ENCODE measurements at places on chromosomes 2 and 18.

DNA sequence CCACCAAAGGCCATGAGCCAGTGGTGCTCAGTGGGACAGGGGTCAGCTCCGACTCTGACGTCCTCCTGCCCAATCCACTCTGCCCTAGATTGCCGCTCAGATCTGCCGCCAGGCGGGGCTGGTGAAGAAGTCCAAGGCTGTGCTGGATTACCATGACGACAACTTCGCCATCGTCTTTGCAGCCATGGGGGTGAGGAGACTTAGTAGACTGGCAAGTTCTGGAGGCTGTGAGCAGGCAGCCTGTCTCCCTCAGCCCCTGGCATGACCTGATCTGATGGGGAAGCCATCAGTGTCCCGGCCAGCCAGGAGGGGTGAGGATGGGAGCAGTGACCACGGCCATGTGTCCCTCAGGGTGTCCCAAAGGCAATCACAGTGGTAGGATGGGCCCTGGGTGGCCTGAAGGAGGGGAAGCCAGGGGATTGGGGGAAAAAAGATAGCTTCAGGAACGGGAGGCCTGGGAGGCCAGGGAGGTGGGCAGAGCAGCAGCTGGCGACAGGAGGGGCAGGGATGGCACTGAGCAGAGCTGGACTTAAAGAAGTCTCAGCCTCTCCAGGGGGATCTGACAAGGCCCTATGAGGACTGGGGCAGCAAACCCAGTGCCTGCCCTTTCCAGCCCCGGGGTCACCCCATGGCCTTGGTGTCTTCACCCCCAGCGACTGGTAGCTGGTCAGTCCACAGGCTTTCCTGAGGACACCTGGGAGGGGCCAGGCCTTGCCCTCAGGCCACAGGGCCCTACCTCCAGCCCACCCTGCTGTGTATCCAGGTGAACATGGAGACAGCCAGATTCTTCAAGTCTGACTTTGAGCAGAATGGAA, 17.4 kb upstream of the ANKRD53 start:
- DNase-seq = no peak

GRCh38 chr2:239075918-239076758, 228.3 kb downstream of the TWIST2 start:
- DNase-seq = no peak

DNA sequence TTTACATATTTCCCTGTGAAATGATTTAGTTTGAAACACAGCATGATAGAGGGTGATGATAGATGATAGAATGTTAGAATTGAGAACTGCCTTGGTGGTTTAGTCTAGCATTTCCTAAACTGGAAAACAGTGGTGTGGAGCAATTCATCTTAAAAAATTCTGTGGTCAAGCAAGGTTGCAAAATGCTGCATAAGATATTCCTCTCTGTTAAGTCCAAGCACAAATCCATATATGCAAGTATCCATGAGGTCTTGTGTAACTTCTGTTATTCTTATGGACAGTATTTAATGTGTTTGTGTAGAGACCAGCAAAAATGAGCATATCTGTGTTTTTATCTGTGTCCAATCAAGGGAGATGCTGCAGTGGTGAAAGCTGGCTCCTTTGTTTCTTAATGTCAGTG, 30.0 kb downstream of the CPS1 start:
- no peak for DNase-seq

GRCh38 chr2:161419638-161420190, 3.6 kb downstream of the TBR1 start:
- DNase-seq = no peak

GRCh38 chr18:29418136-29418535, 1241.2 kb upstream of the CDH2 start:
- no peak for DNase-seq

DNA sequence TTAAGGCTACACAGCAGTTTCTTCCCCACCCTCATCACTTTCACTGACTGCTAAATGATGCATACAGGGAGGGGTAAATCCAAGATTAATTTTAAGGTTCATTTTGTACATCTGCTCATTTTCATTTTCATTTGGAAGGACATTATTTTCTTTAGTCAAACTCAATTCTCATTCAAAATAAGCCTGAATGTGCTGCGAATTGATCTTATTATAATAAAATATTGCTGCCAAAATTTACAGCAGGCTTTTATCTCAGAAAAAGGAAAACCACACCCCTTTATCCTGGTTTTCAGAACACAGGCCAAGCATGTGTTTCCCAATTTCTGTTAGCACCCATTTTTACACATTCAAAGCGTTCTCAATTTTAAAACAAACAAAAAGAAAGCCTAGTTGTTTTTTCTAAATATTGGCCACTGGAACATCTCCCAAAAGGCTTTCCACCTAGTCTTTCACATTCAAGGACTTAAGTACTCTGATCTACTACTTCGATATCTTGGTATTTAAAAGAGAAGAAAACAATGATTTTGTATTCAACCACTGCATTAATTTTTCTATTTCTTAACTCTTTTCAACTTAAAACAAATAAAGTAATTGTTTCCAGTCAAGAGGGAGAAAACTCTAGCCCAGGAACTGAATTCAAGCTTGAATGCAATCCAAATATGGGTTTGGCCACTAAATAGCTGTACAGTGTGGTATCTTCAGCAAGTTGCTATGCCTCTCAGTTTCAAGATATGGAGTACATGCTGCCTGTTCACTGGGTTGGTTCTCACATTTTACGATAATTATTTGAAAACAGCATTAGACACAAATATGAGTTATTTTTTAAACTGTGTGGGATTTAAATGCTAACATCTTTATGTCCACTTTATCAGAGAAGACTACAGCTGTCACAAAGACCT, 52.5 kb downstream of the CDH2 start:
- DNase-seq = no peak

GRCh38 chr2:71720596-71721361, 267.4 kb downstream of the DYSF start:
- no peak for DNase-seq

GRCh38 chr2:11554399-11554716, 20.5 kb downstream of the GREB1 start:
- DNase-seq = no peak

GRCh38 chr2:168821577-168821976, 19.1 kb downstream of the NOSTRIN start:
- no peak for DNase-seq

GRCh38 chr2:225824748-225825449, 425.4 kb downstream of the NYAP2 start:
- no peak for DNase-seq

DNA sequence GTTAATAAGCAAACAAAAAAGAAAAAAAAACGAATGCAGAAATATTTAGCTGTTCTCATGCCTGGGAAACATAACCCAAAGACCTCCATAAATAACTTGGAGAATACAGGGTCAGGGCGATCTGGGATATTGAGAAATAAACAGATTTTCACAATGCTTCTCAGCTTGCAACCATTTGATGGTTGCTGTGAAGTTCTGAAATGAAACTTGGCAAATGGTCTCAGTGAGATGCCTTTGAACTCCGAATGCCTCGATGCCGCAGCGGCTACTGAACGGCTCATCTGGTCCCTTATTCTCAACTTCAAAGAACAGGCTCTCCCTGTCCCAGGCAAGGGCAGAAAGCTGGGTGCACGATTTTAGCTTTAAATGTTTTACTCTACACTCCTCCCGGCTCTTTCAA, 78.1 kb downstream of the ZNF516 start:
- no peak for DNase-seq

- DNase-seq = no peak
These were observed 33.8 kb downstream of the MAP4K3 start for GRCh38 chr2:39403311-39403710.

- DNase-seq = no peak
These were observed 782 bp downstream of the COL6A3 start for GRCh38 chr2:237412988-237413776.

DNA sequence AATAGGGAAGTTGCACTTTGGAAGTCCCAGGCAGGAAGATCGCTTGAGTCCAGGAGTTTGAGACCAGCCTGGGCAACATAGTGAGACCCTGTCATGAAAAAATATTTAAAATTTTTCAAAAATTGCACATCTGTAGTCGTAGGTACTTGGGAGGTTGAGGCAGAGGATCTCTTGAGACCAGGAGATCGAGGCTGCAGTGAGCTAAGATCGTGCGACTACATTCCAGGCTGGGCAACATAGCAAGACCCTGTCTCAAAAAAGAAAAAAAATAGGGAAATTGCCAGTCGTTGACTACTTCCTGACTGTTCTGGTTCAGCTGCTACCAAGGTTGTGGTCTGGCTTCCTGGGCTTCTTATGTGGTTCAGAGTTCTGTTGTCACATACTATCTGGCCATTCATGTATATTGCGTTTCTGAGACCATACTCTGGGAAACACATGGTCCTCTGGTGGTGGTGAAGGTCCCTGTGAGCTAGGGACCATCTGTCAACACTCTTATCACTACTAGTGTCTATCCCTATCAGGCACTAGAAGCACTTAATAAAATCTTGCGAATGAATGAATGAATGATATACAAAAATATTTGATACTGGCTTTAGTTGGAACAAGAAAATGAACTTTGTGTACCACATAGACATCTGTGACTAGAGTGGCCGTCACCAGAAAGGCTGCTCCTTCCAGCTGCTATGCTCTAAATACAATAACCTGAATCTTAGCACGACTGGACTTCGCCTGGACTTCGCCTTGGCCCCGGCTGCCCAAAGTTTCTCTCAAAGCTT, 861 bp upstream of the KLHL23 start:
- no peak for DNase-seq

GRCh38 chr18:8277270-8277669, 332.0 kb upstream of the RAB12 start:
- DNase-seq = no peak

GRCh38 chr18:49016648-49017539, 66.1 kb upstream of the SMAD7 start:
- no peak for DNase-seq

GRCh38 chr18:54140641-54141040, 83.8 kb downstream of the MBD2 start:
- DNase-seq = no peak

- DNase-seq = no peak
These were observed 1157.4 kb downstream of the RPIA start for GRCh38 chr2:89848763-89849368.

DNA sequence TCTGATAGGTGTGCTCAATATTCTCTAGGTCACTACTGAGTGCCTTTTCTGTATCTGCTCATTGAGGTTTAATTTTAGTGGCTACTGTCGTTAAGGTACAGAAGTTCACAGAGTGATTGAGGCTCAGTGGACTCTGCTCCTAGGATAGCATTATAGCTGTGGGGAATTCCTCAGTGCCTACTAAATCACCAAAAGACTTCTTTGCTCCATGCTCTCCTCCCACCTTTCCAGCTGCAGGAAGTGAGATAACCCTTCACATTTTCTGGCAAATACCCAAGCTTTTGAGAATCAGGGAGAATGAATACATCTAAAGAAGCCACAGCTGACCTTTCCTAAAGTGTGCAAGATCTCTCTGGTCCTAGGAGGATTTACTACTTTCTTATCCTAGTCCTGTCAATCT, 95.2 kb upstream of the FSIP2 start:
- DNase-seq = no peak

GRCh38 chr2:127763776-127764175, 47.2 kb downstream of the WDR33 start:
- DNase-seq = no peak

DNA sequence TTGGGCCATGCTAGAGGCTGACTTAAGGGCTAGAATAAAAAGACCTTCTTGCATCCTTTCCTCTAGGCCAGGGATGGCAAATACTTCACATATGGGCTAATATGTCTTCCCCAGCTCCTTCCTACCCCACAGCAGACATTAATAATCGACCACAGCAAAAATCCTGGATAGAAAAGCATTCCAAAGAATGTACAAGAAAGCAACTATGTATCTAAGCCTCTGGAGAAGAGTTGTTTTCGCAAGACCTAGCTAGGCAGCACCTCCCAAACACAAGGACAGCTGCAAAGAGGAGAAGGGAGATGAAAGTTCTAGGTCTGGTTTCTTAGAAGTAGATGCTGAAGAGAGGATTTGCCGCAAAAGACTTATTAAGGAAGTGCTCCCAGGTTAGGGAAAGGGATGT, 372.6 kb downstream of the SLC4A3 start:
- no peak for DNase-seq

DNA sequence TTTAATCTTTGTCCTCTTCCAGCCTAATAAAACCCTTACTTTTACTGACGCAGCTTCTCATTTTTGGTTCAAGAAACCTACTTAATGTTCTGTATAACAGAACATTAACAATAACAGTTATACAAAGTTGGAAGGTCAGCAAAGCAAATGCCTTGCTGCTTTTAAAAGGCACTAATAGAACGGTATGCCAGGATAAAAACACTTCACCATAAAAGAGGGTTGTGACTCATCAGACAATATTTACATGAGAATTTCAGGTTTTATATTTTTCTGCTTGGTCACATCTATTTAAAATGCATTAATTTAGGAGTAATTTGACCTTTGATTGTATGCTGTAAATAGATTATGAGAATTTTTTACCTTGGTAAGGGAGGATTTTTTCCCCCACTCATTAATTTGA, 3.0 kb downstream of the KLHL41 start:
- no peak for DNase-seq

DNA sequence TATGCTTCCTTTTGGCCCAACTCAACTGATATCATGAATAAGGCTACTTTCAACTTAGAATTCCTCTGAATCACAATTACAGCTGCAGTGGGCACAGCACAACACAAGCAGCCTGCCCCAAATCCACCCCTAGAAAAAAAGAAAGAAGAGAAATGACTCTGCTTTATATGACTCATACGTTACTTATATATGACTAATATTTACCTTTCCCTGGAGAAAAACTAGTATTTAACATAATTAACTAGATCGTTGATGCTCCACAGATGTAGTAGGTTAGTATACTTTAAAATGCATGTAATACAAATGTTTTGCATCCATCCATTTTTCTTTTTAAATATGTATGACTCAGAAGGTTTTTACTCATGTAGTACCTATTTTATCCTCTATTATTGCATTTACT, 133.3 kb upstream of the UNC80 start:
- no peak for DNase-seq

GRCh38 chr2:98552499-98553179, 55.7 kb downstream of the COA5 start:
- no peak for DNase-seq

DNA sequence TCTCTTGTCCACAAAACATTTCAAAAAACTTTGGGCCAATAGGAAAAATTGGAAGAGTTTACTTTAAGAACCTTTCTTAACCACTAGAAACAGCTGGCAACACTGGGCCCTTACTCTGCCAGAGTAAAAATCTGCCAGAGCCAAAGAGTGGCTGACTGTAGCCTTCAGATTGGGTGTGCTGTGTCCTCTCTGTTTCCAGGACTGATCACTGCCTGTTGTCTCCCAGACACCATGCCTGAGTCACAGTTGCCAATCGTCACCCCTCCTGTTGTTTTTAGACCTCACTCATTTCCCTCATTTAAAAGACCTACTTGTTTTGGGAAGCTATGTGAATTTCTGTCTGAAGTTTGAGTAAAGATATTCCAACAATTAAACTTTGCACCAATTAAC, 159.1 kb downstream of the PPP1R1C start:
- no peak for DNase-seq
